Retinal pigment epithelial cell (primary cell): ENCODE measurements at places on chromosomes 5 and 9.

DNA sequence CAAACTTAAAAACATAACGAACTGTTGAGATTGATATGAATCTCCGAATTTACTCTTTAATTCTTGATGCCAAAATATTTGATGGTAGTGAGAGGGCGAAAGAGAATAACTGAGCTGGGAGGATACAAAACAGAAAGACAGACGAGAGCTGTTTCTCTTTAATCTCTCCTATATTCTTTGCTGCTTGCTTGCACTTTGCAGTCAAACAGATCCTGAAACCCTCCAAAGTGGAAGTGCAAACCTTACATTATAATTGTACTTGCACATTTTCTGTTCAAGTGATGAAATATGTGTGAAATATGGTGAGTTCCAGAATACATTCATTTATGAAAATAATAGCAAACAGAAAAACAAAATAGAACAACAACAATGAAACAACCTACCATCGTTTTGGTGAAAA lies 63.8 kb downstream of the PAM start:
- no peak for DNase-seq

DNA sequence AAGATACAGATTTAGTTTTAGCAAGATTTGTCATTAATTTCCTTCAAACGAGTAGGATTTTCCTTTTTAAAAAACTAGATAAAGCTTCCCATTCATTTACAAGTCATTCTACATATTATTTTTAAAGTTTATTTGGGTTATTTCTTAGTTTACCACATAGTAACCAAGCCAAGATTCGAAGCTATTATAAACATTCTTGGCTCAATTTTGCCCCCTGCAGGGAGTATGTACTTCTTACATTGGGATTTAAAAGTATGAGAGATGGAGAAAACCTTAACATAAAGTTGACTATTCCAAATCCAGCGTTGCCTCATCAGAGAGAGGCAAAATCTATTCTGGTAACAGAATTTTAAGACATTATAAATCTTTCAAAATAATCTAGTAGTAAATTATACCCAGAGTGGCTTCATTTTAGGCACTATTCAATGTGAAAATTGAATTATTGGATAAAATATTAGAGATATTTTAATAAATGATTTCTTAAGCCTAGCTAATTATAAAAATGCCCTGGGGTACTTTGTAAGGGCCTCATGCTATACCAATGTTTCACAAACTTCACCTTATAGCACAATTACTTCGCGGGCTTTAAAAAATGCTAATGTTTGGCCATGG lies 39.1 kb downstream of the FBN2 start:
- no peak for DNase-seq

- DNase-seq = no peak
These were observed 9.4 kb upstream of the FGFR4 start for GRCh38 chr5:177077335-177077734.

GRCh38 chr5:150209099-150209635 lies 19.3 kb downstream of the SLC6A7 start:
- DNase-seq = peak; percentile 6

DNA sequence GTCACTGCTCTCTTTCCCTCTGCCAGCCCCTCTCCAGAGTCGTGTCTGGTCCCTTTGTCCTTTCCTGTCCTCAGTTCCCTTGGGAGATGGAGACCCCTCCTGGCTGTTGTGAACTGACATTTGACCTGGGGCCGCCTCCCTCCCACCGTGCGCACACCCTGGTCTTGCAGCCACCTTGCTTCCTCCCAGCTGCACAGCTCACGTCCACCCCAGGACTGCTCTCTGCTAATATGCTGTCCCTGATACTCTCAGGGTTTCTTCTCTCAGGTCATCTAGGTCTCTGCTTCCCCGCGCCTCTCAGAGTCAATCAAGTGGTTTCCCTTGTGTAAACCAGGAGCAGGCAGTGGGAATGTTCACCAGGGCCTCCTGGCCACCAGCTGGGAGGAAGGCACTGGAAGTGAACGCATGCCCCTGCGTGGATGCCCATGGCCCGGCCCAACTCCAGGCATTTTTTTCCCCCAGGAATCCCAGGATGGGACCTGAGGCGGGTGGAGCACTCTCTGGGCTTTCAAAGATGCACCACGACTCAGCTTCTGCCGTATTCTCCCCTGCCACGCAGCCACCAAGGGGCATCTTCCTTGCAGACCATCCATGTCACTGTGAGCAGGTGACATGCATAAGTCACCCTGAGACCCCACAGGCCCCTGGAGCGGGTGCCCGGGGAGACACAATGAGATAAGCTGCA lies 142.4 kb downstream of the OLFM1 start:
- DNase-seq = no peak

DNA sequence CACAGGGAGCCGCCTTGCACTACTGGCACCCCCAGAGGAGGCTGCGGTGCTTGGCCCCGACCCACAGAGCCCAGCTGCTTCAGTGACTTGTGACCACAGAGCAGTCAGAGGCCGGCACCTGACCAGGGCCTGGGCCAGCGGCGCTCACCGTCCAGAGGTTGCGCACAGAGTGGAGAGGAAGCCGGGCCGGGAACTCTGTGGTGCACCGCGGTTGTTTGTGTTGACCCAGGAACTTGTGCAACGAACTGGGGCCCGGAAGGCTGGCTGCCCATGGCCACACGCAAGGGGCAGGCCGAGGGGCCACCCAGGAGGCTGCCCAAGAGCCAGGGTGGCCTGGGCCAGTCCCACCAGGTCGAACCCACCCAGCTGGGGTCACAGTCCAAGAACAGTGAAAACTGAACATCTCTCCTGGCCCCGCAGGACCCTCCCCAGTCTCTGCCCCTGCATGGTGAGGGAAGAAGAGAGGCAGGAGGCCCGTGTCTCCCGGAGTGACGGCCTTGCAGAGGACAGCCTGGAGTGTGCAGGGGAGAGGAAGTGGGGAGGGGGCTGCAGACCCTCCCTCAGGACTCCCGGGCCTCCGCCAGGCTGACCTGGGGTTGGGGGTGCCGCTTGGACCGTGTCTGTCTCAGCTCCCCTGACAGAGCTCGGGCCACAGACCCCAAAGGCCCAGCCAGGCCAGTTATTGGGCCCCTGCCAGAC lies 42.8 kb upstream of the EGFL7 start:
- DNase-seq = no peak
